ENCODE measurements at places on chromosomes 16 and 17.

- peak; percentile 2 for DNase-seq
Observed at GRCh38 chr16:67613808-67614207, 31.1 kb upstream of the CARMIL2 start.

DNA sequence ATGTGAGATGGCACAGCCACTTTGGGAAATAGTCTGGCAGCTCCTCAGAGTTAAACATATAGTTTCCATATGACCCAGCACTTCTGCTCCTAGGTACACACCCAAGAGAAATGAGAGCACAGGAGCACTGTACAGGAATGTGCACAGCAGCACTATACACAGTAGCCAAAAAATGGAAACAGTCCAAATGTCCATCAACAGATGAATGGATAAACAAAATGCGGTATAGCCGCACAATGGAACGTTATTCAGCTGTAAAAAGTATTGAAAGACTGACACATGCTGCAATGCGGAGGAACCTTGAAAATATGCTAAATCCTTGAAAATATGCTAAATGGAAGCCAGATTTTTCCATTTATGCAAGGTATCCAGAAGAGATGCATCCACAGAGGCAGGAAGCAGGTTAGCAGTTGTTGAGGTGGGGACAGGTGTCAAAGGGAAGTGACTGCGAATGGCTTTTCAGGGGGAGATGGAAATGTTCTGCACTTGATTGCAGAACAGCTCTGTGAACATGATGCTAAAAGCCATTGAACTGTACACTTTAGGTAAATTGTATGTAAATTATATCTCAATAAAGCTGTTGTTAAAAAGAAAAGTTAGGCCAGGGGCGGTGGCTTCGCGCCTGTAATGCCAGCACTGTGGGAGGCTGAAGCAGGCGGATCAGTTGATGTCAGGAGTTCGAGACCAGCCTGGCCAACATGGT lies 80.7 kb downstream of the MPRIP start:
- no peak for DNase-seq

- DNase-seq: no peak
Observed at GRCh38 chr17:81737947-81738800, 26.1 kb downstream of the SLC25A10 start.

GRCh38 chr17:17494870-17495535 lies 1.2 kb downstream of the RASD1 start:
- DNase-seq: no peak

DNA sequence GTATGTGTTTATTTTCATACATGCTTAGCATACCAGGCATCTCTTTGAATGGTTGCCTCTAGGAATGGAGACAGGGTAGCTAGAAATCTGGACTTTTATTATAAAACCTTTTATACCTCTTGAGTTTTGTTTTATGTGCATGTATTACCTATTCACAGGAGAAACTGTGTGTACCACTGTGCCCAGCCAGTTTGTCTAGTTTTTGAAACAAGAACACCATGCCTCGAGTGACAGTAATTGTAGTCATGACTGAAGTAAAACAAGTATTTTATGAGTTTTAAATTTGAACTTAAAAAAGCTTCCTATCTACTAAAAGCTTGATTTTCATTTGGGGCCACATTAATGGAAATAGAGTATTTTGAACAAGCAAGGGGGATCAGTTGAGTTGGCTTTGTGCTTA lies 57.4 kb downstream of the SNTB2 start:
- no peak for DNase-seq

- no peak for DNase-seq
Observed at GRCh38 chr17:33642002-33642401, 348.9 kb upstream of the ASIC2 start.

GRCh38 chr16:5438591-5438990 lies 341.0 kb upstream of the EEF2KMT start:
- no peak for DNase-seq

DNA sequence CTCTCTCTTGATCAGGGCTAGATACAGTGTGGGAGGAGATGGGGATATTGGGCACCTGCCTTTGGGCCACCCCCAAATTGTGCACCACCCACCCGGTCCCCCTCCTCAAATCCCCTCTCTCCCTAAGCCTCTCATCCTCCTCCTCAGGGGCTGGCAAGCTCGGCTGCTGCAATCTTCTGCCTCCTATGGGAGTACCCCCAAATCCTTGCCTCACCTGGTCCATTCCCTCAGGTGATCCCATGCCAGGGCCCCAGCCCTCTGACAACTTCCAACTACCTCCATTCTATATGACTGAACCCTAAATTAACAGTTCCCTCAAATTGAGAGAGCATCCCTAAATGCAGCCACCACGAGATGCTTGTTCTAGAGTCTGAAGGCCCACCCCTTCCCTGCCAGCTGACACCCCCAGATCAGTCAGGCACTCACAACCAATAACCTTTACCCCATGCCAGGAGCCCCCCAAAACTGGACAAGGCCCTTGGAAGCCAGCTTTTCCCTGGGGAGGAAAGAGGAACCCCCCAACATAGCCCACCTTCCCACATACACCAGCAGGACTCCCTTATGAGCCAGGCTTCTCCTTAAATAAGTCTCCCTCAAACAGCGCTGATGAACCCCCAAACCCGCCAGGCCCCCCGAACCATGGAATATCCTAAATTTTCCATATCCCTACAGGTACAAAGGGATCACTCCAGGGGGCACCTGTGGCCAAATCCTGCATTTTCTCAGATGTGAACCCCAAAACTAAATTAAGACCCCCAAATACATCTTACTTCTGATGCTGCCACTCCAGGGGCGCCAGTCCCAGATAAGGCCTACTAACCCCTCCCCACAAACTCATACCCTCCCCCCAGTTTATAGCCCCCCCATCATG lies 3.2 kb downstream of the DLG4 start:
- no peak for DNase-seq

DNA sequence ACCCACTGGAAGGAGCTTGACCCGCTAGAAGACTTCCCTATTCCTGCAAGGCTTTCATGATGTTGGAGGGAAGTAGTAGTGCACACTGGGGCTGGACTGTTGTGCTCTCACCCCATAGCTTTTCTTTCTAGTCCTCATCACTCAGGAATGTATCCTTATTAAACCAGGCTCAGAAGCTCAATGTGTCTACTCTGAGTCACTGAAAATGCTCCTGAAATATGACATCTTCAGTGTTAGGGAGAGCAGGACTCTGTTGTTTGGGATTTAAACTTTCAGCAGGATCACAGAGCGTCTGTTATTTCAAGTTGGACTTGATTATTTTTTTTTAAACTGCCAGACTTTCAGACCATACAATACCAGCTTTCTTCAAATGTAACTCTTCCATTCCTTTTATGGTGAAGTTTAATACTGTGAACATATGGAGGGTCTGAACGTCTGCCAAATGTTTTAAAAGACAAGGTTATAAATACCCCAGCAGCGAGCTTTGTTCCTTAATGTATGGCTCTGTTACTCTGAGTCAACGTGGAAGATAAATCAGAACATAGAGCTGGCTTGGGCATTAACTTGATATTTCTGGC lies 257.5 kb downstream of the CDH11 start:
- DNase-seq: no peak

GRCh38 chr16:79560318-79560717 lies 40.2 kb downstream of the MAF start:
- no peak for DNase-seq

Measured in stimulated activated CD4-positive, alpha-beta T cell treated with anti-CD3 and anti-CD28 coated beads, Interleukin-4, amount 100 ng/mL, for 48 hours (primary cell).